Gastrocnemius medialis (tissue), 4 donors: ENCODE measurements at places on chromosomes 16 and 17.

DNA sequence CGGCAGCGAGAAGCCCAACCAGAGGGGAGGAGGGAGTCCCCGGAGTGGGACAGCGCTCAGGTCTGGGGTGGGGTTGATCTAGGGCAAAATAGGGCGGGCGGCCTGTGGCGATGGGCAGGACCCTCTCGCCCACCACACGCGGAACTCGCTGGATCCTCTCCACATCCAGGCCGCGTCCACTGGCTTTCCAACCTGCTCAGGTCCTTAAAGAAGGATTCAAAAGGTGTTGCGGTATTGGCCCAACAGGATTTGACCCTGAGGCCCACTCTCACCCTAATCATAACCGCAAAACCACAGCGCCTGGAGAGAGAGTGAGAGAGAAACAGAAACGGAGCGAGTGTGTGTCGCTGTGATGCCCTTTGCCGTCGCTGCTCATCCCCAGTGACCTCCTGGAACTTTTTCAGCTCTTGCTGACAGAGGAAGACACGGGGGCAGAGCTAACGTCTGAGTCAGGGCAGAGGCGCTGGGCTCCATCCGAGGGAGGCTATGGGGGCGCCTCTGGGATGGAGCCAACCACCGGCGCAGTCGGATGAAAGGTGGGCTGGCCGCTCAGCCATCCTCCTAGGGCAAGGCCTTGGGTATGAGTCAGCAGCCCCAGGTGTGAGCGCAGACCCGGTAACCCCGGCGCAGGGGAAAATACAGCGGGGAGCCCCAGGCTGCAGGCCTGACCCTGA lies 16.7 kb upstream of the OR1F1 start:
- no peak for DNase-seq

DNA sequence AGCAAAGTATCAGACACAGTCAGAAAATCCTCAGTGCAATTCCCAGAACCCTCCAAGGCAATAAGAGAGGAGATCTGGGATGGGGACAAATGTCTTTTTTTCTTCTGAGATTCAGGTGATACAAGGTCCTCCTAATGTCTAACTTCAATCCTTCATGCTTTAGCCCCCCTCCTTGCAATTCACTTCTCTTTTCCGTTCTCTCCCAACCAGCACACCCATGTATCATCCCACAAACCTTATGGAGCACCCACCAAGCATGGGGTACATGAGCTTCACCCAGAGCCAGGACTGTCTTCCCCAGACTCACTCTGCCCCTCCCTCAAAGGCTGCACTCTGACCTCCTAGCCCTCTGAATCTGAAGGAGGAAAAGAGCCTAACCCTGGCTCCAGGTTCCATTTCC lies 10.1 kb downstream of the HDAC5 start:
- DNase-seq = no peak

- DNase-seq = no peak
These were observed 77.7 kb downstream of the GAS7 start for GRCh38 chr17:10120749-10121148.

- peak; percentile 39 for DNase-seq
These were observed 36.0 kb downstream of the PGS1 start for GRCh38 chr17:78414178-78415162.

- no peak for DNase-seq
These were observed 37.1 kb downstream of the AMFR start for GRCh38 chr16:56388209-56388608.

- no peak for DNase-seq
These were observed 82.1 kb downstream of the KSR1 start for GRCh38 chr17:27538156-27538955.

DNA sequence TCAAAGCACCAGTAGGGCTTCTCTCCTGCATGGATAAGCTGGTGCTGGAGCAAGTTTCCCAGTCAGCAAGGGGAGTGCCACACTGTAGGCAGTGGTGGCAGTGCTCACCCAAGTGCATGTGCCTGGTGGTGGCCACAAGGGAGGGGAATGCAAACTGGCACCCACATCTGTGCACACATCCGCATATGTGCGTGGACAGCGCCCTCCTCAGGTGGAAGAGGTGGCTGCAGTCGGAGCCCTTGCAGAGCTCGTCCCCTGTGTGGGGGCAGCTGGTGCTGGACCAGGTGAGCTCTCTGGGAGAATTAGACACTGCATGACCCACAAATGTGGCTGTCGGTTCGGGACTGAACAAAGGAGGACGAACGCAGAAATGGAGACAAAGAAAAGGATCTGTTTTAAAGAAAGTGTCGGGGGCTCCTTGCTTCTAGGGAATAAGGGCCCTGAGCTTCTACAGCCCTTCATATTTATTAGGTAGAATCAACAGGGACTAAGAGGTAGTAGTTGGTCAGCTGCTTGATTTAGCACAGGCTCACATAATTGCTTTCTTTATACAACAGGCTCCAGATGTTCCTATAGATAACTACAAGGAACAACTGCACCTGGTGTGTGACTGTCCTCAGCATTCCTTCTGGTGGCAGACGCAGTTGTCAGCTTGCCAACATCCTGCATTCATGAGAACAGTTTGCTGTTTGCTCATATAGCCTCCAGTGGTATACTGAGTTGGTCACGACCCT lies 5.3 kb upstream of the ZNF689 start:
- DNase-seq = peak; percentile 35

GRCh38 chr17:78359321-78359996 lies 418 bp downstream of the SOCS3 start:
- no peak for DNase-seq

DNA sequence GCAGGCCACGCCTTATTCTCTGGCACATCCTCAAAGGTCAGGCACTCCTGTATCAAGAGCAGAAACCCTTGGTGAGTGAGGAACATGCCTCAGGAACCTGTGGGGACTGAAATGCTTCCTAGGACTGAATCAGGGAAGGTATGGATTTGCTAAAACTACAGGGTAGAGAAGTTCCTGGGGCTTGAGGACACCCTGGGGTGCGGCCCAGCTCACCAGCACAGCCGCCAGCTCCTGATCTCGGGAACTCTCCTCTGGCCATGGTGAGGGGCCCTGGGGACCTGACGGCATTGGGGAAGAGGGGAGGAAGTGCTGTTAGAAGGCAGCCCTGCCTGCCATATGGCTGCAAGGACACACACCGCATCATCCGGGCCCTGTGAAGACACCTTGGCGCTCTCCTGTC lies 7.5 kb downstream of the ZSCAN10 start:
- DNase-seq = no peak

GRCh38 chr16:54591816-54592246 lies 305.2 kb upstream of the IRX3 start:
- no peak for DNase-seq

DNA sequence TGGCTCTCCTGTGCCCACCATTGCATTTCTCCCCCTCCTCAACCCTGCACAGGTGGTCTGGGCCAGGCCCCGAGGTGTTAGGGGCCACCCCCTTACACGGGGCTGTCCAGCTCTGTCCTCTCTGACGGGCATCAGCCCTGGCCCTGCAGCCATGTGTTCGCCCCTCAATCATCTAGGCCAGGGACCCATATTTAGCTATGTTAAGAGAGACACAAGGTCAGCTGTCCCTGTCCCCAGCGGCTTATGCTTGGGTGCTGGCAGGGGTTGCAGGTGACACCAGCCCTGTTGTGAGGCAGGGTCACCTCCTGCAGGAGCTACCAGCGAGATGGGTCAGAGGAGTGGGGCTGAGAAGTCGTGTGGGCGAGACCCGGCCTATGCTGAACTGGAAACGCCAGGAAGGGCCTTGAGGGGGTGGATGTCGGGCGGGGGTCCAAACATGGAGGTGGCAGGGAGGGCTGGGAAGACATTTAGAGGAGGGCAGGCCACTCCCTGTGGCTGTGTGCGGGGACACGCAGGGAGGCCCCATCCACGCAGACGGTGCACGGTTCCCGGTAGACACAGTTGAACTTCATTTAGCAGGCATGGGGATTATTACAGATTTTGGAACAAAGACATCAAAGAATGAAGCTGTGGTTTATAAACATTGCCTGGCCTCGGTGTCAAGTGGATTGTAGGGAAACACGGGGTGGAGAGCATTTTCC lies 133.2 kb upstream of the CHMP6 start:
- no peak for DNase-seq

DNA sequence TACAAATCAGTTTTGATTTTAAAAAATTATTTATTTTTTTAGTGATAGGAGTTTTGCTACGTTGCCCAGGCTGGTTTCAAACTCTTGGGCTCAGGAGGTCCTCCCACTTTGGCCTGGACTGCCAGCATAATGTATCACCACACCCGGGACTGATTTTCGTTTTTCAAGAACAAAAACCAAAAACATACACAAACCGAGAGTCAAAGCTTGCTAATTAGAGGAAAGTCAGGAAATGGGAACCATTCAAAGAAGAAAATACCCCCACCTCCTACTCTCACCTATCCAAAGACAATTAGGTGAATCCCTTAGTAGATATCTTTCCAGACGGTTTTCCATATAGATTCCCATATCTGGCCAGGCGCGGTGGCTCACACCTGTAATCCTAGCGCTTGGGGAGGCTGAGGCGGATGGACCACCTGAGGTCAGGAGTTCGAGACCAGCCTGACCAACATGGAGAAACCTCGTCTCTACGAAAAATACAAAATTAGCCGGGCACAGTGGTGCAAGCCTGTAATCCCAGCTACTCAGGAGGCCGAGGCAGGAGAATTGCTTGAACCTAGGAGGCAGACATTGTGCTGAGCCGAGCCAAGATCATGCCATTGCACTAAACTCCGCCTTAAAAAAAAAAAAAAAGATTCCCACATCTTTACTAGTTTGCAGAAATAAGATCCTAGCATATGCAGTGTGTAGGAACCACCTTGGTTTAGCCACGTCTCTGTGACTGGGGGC lies 883 bp upstream of the SPN start:
- no peak for DNase-seq

- no peak for DNase-seq
These were observed 20.3 kb upstream of the ARL2BP start for GRCh38 chr16:57224651-57225335.

DNA sequence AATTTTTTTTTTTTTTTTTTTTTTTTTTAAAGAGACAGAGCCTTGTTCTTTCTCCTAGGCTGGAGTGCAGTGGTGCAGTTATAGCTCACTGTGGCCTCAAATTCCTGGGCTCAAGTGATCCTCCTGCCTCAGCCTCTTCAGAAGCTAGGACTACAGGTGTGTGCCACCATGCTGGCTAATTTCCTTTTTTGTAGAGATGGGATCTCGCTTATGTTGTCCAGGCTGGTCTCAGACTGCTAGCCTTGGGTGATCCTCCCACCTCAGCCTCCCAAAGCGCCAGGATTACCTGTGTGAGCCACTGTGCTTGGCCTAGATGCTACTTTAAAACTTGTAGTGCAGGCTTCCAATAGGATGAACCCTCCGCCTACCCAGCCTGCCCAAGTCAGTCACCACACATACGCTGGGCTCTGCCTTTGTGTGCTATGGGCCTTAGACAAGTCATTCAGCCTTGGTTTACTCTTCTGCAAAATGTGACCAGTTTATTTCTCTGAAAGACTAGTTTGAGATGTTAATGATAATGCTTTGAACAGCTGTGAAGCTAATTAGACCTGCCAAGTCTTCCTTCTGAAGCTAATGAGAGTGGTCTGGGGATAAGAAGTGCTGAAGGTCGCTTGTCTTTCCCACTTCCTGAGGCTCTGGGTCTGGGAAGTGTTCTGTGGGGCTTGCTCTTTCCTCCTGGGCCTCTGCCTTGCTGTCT lies 5.2 kb downstream of the GPT2 start:
- no peak for DNase-seq

- DNase-seq = no peak
These were observed 21.7 kb upstream of the HOXB9 start for GRCh38 chr17:48647963-48648245.

- no peak for DNase-seq
These were observed 11.0 kb upstream of the PHKG2 start for GRCh38 chr16:30736995-30737793.

GRCh38 chr17:51590071-51590656 lies 329.8 kb downstream of the UTP18 start:
- DNase-seq = no peak

DNA sequence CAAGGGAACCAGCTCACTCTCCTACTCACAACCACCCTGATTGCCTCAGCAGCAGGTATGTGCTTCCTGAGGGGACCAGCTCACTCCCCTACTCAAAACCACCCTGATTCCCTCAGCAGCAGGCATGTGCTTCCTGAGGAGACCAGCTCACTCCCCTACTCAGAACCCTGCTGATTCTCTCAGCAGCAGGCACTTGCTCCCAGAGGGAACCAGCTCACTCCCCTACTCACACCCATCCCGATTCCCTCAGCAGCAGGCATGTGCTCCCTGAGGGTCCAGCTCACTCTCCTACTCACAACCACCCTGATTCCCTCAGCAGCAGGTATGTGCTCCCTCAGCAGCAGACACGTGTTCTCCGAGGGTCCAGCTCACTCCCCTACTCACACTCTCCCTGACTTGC lies 26.1 kb upstream of the COG7 start:
- no peak for DNase-seq

DNA sequence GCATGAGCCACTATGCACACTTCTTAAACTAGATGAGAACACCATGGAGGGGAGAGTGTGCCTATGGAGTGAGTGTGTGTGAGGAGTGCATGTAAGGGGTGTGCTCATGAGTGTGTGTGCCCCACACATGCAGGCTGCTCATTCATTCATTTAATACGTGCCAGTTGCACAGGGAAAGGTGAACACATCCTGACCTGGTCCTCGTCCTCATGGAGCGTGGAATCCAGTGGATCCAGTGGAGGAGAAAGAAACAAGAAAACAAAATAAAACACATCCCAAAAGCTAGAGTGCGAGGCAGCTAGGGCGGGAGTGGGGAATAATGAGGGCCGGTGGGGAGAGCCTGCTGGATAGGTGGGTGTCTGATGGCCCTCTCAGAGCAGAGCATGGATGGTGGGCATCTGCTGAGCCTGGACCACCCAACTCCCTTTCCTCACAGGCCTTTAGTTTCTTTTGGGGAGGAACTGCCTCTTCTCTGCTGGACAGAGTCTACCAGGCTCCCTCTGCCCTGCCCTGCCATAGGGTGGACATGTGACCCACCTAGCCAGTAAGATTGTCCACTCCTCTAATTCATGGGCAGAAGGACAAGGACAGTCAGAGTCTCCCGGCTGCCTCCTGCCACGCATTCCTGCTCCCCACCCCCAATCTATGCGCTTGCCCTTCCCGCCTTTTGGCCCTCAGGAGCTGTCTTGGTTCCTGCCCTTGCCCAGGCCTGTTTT lies 204.3 kb downstream of the RAB11FIP4 start:
- no peak for DNase-seq

DNA sequence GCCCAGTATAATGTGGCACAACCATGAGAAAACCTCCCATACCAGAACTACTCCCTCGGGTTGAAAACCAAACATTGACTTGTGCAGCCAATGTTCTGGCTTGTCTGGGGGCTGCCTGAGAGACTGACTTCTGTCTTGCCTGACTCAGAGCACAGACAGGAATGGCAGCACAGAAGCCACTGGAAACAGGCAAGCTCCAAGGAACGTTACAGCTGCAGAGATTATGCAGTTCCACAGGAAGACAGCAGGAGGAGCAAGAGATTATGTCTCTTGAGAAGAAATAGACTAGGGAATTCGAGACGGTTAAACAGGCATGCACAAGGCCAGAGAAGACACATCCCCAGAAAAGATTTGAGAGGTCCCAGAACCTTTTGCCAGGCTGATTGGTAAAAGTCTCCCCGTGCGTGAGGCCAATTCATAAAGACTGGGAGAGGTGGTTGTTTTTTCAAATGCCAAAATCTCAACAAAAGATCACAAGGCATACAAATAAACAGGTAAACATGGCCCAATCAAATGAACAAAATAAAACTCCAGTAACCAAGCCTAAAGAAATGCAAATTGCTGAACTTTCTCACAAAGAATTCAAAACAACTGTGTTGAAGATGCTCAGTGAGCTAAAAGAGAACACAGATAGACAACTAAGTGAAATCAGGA lies 90.6 kb upstream of the CDH5 start:
- DNase-seq = no peak

GRCh38 chr16:592518-593306 lies 2.8 kb downstream of the RAB40C start:
- peak; percentile 85 for DNase-seq

- DNase-seq = no peak
These were observed 33.2 kb upstream of the STH start for GRCh38 chr17:45965812-45966211.
